Suppressor macrophage treated with lipopolysaccharide for 4 hours (primary cell): ENCODE measurements at places on chromosomes 6 and 20.
A peak's percentile ranks its signal among the peaks of the same experiment; 100 is the strongest.

GRCh38 chr20:48740712-48741111, 87.1 kb downstream of the PREX1 start:
- no peak for DNase-seq

DNA sequence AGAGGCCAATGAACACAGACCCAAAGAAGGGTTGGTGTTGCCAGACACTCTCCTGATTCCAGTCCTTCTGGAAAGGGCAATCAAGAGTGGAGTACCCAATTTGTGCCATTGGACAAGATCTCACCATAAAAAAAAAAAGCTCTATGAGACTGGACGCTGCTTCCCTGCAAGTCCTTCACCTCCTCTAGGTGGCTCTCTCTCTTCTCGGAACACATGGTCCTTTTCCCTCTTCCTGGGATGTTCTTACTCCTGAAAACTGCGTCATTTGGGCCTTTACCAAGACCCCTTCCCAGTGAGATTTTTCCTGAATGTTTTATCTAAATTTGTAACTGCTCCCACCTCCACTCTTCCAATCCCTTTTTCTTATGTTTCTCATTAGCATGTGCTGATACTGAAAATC, 280.8 kb downstream of the FOXA2 start:
- DNase-seq, result no peak

- peak; percentile 60 for DNase-seq
These were observed 36.9 kb upstream of the CD2AP start for GRCh38 chr6:47440719-47441118.

- DNase-seq, result no peak
These were observed 84.7 kb downstream of the TRMT6 start for GRCh38 chr20:5865604-5866003.

GRCh38 chr6:40936818-40937251, 102.2 kb downstream of the UNC5CL start:
- no peak for DNase-seq
